ENCODE measurements at places on chromosomes 7 and 10. TPM values are rescaled to one million over a fixed set of nuclear protein-coding genes. Genes with fewer than 3 reads are reported as not detected.

- no peak for DNase-seq
Measured at GRCh38 chr10:74244097-74244685, 93.2 kb downstream of the ADK start.

Gene CPVL
- 2.0 TPM for total RNA-seq

DNA sequence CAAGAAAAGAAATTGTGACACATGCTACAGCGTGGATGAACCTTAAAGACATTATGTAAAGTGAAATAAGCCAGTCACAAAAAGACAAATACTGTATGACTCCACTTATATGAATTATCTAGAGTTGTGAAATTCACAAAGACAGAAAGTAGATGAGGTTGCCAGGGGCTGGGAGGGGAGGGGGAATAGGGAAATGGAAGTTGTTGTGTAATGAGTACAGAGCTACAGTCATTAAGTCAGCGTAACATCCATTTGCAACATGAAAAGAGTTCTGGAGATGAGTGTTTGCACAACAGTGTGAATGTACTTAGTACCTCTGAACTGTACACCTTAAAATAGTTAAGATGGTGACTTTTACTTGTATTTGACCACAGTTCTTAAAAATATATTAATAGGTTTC lies 112.1 kb upstream of the CDK1 start:
- no peak for DNase-seq

GRCh38 chr7:135169141-135169963 lies 1.2 kb downstream of the CYREN start:
- no peak for DNase-seq

DNA sequence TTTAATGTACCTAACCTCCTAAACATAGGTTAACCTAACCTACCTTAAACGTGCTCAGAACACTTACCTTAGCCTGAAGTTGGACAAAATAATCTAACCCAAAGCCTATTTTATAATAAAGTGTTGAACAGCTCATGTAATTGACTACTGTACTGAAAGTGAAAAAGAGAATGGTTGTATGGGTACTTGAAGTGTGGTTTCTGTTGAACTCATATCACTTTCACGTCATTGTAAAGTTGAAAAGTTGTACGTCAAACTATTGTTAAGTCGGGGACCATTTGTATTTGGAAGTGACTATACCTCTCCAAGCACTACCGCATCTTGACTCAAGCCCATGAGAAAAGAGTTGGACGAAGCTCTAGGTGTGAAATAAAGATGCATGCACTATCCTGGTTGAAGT lies 37.9 kb upstream of the ASAH2 start:
- DNase-seq, result no peak

DNA sequence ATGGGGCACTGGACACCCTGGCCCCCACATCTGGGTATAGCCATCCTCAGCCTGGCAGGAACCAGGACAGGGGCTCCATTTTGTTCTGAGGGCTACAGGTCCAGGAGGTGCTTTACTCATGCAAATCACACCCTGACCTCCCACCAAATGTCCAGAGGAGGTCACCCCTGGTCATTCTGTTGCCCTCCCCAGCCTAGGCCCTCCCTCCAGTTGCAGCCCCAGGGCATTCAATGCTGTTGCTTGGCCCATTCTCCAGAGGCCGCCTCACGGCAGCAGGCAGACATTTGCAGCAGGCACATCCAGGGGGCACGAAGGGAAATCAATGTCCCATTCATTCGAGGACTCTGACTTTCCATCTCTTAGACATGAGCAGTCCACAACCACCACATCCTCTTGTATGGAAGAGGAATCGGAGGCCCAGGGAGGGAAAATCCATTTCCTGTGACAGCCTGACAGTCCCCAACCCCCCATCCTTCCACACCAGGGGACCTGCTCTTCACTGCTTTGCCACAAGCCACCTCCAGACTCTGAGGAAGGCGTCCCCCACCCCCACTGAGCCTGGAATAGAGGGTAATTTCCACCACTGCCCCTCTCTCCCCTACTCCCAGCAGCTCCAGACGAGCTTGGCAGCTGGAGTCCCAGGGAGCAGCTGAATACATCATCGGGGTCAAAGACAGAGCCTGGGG lies 76.2 kb upstream of the UNC5B start:
- DNase-seq, result peak; percentile 76

DNA sequence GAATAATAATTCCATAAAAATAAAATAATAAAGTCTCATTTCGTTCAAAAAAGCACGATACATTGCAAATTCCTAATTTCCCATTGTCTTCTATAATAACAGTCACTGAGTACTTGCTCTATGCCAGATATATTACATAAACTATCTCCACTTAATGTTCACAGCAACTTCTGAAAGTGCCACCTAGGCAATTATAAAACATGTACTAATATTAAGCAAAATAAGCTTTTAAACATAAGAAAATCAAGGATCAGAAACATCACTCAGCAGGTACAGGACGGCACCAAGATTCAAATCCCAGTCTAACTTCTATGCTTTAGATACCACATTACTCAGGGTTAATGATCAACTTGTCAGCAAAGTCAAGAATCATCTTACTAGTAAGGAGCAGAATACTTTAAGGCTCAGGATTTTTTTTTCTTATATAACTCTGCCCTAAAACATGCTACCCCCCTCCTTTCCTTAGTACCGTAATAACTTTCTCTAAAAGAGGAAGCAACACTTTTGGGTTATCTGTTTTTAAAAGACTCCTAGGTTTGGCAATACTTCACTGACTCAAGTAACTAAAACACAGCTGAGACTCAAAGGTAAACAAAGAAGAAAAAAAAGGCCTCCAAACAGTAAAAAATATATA lies 51.3 kb downstream of the USP6NL start:
- DNase-seq, result no peak

- DNase-seq, result no peak
Measured at GRCh38 chr10:35885076-35885475, 243.0 kb upstream of the FZD8 start.

- no peak for DNase-seq
Measured at GRCh38 chr7:51327287-51327717, 10.7 kb upstream of the COBL start.

DNA sequence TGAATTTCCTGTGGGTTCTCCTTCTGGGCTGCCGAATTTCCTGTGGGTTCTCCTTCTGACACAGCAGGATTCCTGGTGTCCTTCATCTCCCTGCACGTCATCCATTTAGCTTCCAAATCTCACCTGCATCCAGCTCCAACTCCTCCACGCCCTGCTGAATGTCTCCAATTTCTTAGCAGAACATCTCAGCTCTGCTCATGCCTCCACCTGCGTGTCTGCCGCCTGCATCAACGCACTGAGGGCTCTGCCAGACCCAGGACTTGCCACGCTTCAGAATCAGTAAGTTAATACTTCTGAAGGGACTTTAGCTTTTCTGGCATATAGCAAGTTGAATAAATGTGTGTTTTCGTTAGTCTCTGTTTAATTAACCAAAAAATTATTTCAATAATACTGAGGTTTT lies 31.1 kb upstream of the VIPR2 start:
- no peak for DNase-seq

DNA sequence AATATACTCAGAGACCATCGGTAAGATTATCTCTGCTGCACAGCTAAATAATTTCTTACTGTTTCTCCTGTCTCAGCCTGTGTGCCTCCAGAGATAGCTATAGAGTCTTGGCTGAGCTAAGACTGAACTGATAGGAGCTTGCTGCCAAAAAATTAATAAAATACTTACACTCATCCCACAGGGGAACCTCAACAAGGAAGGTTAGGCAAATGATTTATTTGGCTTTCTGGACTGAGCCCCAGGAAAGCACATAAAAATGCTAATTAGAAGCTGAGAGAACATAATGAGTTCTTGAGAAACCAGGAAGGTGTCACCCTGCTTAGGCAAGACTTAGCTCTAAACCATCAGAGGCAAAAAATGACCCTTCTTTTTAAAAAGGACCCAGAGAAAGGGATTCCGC lies 534.5 kb downstream of the TNS3 start:
- no peak for DNase-seq

DNA sequence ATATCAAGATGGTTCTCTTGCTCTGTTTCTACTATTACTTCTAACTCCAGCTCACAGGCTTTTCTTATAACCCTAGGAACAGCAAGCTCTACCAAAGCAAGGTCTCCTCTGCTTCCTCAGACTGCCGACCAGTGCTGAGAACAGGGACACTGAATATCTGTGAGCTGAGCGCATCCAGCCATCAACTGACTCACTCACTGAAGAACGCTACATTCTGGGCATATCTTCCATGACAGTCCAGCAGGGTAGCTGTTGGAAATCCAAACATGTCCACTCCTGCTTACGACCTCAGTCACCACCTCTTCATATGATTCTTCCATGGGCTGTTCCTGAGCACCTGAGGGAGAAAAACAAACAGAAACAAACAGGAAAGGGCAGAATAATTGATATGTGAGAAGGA lies 2.8 kb downstream of the ZNF32 start:
- DNase-seq, result no peak

DNA sequence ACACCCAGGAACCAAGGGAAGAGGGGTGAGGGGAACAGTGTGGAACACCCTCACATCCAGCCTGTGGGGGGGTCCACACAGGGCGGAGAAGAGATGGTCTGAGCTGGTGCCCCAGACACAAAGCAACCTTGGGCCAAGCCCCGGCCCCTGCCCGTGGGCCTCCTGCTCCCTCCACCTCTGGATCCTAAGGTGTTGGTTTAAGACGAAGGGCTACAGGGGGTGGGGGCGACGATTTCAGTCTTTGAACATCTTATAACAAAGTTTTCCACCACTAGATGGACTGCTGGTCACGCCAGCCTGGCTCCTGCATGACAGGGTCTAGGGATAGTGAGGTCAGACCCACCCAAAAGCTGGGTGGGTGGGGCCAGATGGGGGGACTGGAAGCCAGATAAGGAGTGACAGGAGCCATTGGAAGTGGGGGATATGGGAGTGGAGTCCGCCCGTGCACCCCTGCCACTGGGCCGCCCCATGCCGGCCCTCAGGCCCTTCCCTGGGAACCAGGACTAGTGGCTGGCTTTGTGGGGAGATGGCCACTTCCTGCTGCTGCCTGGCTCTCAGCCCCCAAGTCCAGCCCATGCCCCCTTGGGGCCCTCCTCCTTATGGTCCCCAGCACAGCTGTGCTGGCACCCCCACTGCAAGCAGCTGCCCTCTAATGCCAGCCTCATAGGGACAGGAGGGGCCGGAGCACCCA lies 98.4 kb downstream of the RGS10 start:
- no peak for DNase-seq

Gene NKX2-3
- total RNA-seq, result not detected

- no peak for DNase-seq
Measured at GRCh38 chr10:98638920-98639319, 192.2 kb upstream of the HPS1 start.

Gene HOXA4
- not detected for total RNA-seq

Gene ZNF365
- 0.44 TPM for total RNA-seq

GRCh38 chr7:43756368-43757072 lies 2.0 kb upstream of the BLVRA start:
- DNase-seq, result peak; percentile 57

Gene SPDYE11
- total RNA-seq, result not detected

Gene CALML3
- total RNA-seq, result not detected

Gene GNGT1
- total RNA-seq, result not detected

GRCh38 chr7:65387891-65388290 lies 14.2 kb downstream of the ZNF92 start:
- no peak for DNase-seq

Gene GSAP
- 0.83 TPM for total RNA-seq

- peak; percentile 66 for DNase-seq
Measured at GRCh38 chr10:43959364-43960134, 310.9 kb upstream of the ZNF32 start.

DNA sequence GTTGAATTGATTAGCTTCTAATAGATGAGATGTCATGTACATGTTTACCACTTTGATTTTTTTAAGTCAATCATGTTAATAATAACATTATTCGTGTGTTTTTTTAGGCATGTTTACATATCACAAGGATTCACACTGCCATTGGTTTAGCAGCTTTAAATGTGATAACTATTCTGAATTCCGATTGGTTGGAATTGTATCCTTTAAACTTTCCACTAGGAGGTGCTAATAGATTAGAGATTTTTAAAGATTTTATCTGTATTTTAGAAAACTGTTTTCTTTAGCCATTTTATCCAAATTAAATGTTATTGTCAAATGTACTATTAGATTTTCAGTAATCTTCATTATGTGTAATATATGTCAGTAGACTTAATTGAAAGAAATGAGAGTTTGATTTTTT lies 83.2 kb downstream of the HECTD2 start:
- DNase-seq, result no peak

DNA sequence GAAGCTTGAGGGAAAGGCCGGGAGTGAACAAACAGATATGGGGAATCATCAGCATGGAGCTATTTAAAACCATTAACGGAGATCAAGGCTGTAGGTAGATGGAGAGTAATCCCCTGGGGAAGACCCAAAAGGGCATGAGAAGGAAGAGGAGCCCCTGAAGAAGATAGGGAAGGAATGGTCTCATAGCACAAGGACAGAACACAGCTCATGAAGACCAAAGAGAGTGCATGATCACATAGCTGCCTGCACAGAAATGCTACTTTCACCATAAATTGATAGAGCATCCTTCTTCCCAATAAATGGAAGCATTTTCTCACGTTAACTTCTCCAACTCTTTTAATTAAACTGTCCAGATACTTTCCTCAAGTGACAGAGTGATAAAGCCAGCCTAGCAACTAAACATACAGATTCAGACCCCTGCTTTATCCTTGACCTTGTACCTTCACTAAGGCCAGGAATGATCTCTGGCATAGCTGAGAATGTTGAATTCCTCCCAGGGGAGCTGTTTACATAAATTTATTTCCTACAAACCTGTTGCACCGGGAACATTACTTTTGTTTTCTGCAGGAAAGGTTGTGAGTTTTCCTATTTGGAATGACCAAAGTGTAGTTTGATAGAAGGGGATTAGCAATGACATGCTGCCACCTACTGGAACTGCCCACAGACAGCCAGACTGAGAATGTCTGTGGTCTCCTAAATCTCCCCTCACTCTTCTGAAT lies 110.8 kb upstream of the LRGUK start:
- DNase-seq, result no peak

Gene MUC12
- not detected for total RNA-seq

Gene ADAM22
- 3.0 TPM for total RNA-seq

GRCh38 chr10:26579256-26580063 lies 118.0 kb upstream of the PDSS1 start:
- no peak for DNase-seq

DNA sequence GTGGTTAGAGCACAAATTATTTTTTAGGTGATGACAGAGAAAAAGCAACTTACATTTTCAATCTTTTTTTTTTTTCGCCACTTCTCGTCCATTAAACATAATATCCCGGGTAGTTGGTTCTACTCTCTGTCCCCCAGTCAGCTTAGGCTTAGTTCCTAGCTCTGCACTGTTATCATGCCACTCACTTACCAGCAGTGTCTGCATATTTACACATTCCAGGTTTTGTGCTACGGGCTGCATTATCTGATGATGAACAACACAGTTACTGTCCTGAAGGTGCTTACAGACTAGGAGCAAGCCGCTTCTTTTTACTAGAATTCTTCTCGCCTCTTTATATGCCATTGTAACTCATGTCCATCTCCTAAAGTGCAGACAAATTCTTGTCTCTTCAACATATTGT lies 121.8 kb upstream of the NPVF start:
- DNase-seq, result no peak
